ENCODE measurements at places on chromosomes 16 and 17.

GRCh38 chr17:61400066-61400716 lies 548 bp downstream of the TBX2 start:
- DNase-seq, result no peak
- peaks cover 7% of the 10 kb centered on the region for H3K4me1 ChIP-seq
- peak overlapping the region; percentile 79 for H3K4me3 ChIP-seq

DNA sequence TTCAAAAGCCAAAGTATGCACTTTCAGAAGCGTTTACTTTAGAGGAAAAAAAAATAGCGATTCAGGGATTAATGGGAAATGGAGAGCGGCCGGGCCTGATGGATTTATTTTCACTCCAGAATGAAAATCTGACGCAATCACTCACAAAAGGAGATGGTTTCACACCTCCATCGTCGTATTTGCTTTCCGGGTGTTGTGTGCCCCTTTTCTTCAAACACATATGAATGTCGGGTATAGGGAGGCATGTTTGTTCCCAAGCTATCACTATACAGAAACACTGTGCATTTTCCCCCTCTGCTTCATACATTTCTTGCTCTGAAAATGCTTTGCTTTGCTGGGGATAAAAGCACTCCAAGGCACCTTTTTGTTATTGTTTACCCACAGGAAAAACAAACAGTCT lies 562.2 kb upstream of the ZFHX3 start:
- H3K27me3 ChIP-seq, result peaks cover 14% of the 10 kb centered on the region
- no peaks in the 10 kb centered on the region for H3K36me3 ChIP-seq
- no peak overlapping the region for H3K27ac ChIP-seq
- H3K4me3 ChIP-seq, result no peak overlapping the region
- DNase-seq, result no peak

GRCh38 chr16:841455-842060 lies 41.0 kb upstream of the GNG13 start:
- no peak overlapping the region for H3K4me3 ChIP-seq
- H3K27ac ChIP-seq, result no peak overlapping the region
- no peak for DNase-seq
- H3K36me3 ChIP-seq, result no peaks in the 10 kb centered on the region
- no peaks in the 10 kb centered on the region for H3K4me1 ChIP-seq

GRCh38 chr17:34614698-34615097 lies 35.3 kb downstream of the TMEM132E start:
- no peak overlapping the region for H3K27ac ChIP-seq
- H3K4me1 ChIP-seq, result no peaks in the 10 kb centered on the region
- H3K36me3 ChIP-seq, result no peaks in the 10 kb centered on the region
- DNase-seq, result no peak

GRCh38 chr16:641326-642188 lies at the start of gene MCRIP2:
Gene MCRIP2, plus strand, starts transcription at chr16:641828. Its CDS starts 164 bp downstream, at chr16:641992.
- H3K4me3 ChIP-seq, result peak within 1 kb of the TSS; percentile 75
- no peak for DNase-seq
- no peaks in the 10 kb centered on the region for H3K27me3 ChIP-seq
- no peaks in the 10 kb centered on the region for H3K36me3 ChIP-seq

All from Panc1 (cell line).